ENCODE measurements at places on chromosomes 4 and X.

GRCh38 chr4:185840201-185840600 is 28.2 kb upstream of the SORBS2 start:
- DNase-seq: no peak

GRCh38 chr4:52407545-52407944 is 251.6 kb downstream of the USP46 start:
- DNase-seq: no peak

DNA sequence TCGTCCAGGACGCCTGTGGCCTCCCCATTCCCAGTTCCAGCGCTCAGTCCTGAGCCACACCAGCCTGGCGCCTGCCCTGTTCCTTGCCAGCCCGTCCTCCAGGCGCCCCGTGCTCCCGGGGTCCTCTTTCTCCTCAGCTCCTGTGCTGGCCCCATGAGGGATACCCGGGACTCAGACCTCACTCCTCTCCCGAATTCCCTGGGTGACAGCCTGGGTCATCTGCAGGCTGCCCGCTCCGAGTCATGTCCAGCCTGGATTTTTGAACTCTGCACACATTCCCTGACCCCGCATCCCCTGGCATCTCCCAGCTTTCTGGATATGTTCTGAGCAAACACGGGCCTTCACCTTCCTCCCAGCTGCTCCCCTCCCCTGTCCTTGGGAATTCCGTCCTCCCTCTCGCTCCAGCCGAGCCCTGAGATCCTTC is 14.9 kb upstream of the ADD1 start:
- no peak for DNase-seq

DNA sequence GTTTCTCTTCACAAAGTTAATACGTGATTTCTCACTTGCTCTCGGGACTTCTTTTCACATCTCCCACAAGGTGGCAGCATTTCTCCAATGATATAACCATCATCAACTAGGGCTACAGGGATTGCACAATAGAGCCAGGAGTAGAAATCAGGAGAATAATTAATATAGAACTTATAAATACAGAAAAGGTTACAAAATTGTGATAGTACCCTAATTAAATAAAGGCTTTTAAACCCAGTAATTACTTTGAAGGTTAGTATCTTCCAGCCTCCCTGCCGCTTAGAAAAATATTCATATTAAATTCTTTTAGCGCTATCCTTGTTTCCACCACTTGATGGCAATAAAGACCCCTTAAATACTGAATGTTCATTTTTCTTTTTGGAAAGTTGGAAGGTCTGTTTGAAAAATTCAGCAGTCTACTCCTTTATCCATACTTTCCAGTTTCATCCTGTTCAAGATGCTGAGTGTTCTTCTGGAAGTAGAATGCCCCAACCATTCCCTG is 65.8 kb downstream of the RASGEF1B start:
- no peak for DNase-seq

DNA sequence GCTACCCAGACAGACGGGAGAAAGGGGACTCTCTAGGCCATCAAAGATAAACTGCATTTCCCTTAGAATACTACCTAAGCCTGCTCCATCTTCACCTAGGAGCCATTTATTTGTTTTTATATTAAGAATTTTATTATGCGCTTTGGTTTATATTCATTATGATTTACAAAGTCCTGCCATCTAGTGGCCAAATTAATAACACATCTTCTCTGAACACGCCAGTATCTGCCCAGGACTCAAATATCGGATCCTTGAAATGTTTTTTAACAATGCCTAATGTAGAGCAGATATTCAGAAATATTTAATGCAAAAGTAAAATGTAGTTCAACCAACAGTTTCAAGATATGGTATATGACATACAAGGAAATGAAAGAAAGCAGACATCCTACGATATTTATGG is 20.8 kb upstream of the PRPS2 start:
- no peak for DNase-seq

DNA sequence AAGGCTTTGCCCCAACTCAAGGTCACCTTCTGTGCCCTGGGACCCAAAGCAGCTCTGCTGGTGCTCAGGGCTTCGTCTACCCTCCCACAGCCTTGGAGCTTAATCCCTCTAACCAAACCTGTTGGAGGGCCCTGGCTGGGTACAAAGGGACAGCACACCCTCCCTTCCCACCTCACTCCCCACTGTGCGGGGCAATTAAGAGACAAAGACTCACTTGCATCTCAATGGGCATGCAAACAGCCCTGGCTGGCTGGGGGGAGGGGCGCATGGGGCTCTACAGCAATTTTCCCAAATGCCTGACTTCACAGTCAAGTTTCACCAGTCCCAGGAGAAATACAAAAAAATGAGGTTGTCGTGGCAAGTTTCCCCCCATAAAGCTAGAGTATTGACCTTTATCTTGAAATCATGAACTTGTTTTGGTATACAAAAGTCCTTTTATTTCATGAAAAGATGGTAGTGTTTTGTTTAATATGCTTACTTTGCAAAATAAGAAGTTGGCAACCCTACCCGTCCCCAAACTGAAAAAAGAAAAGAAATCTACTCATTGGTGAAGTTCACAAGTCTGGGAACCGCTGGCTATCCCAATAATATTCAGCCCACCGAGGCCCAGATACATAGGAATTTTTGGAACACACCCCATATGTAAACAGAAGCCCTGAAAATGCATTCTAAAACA is 4.1 kb upstream of the CD99L2 start:
- DNase-seq: no peak

DNA sequence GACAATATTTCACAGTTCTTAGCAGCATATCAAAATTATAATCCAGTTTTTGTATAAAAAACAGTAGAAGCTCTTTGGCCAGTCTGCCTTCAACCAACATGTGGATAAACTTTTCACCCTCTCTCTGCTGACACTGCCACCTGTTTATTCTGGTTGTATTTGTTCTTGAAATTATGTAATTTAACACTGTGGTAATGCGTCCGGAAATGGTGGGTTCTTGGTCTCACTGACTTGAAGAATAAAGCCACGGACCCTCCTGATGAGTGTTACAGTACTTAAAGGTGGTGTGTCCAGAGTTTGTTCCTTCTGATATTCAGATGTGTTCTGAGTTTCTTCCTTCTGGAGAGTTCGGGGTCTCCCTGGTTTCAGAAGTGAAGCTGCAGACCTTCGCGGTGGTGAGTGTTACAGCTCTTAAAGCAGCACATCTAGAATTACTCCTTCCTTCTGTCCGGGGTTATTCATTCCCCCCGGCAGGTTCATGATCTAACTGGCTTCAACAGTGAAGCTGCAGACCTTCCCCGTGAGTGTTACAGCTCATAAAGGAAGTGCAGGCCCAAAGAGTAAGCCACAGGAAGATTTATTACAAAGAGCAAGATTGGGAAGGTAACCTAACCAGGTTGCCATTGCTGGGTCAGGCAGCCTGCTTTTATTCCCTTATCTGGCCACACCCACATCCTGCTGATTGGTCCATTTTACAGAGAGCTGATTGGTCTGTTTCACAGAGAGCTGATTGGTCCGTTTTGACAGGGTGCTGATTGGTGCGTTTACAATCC is 15.7 kb downstream of the FAM184B start:
- DNase-seq: no peak

DNA sequence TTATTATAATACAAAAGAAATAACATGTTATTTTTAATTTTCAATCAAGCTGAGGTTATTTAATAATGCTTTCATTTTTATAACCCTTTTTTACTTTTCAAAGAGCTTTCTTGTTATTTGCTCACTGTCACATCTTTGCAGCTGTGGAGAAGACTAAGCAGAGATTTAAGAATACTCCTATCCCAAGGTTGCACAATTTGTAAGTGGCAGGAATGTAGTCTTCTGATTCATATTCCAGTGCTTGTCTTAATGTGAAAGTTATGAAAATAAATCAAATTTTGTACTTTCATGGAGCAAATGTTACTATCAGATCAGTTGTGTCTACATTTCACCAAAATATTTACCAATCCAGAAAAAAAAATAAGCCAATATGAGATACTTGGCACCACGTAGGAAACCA is 86.6 kb downstream of the DDIT4L start:
- no peak for DNase-seq

GRCh38 chrX:42531441-42531840 is 246.5 kb downstream of the PPP1R2C start:
- no peak for DNase-seq

GRCh38 chr4:150164956-150165629 is 86.8 kb downstream of the DCLK2 start:
- DNase-seq: no peak

- DNase-seq: no peak
Measured at GRCh38 chr4:164734484-164734883, 19.4 kb upstream of the SMIM31 start.

DNA sequence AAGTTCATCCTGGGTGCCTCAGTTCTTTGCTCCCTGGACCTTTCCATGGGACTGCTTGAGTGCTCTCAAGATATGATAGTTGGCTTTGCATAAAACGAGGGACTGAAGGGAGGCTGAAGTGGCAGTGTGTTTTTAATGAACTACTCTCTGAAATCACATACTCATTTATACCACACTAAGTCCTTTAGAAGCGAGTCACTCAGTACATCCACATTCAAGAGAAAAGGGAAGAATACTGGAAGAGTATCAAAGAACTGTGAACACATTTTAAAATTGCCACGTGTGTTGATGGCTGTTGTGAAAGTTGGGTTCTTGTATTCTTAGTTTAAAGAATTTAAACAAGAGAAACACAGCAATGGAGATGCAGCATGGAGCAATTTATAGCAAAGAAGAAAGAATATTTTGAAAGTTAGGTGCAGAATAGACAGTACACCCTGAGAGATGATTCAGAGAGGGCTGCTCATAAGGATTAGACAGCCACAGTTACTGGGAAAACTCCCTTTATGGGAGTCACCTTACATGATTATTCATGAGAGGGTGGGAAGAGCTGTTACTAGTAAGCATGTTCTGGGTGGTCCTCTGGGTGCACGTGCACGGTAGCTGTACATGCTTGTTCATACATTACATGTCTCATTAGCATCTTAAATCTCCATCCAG is 380.7 kb downstream of the ADGRL3 start:
- DNase-seq: no peak

- DNase-seq: no peak
Measured at GRCh38 chr4:14196131-14196530, 568.6 kb upstream of the BOD1L1 start.

- DNase-seq: no peak
Measured at GRCh38 chrX:40685362-40685918, 38.1 kb upstream of the CXorf38 start.

DNA sequence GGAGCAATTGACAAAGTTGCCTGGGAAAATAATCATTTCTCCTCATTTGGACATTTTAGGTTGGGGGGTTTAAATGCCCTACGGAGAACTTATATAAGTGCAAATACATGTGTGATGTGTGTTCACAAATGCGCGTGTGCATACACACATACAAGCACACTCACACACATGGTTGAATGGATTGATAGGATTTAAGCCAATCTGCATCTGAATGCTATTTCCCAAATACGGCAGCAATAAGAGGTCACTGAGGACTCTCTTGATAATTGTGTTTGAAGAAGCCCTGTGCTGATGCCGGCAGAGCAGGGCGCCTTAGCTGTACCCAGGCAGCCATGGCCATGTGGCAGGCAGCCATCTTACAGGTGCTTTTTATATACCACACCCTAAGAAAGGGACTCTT is 165.3 kb upstream of the LEF1 start:
- no peak for DNase-seq

DNA sequence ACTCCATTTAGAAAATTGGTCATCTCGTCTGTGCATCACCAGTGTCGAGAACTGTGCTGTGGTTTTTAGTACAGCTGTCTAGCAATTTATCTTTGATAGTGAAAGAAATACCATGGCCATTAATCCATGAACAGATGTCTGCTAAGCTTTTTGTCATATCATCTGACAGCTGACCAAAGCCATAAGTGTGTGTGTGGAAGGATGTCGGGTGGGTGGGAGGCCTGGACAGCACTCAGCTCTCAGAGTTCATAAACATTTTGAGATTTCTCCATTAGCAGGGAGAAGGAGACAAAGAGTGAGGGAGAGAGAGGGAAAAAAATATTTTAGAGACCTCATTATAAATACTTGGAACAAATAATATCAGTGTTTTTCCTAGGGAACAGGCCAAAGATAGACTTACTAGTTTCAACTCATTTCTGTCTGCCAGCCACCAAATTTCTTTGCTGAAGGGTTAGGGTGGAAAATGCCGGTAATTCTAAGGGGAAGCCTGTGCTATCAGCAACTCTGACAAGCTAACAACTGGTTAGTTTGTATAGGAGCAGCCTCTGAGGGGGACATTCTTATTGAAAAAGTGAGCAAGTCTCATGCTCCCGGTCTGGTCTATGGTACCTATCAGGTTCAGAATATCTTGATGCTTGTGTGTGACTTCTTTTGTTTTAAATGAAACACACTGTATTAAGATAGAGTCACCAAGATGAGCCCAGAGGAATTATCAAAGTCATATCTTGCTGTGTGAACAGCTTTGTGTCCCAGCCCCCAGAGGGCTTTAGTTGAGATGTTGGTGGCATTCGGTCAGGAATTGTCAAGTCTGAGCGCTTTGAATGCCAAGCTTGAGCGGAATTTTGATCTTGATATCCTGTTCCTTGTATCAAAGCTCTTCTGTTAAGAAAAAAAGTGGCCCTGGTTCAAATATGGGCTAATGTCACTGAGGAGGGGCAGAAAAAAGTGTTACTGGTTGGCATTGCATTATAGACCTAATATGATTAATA is 41.9 kb upstream of the PDLIM3 start:
- no peak for DNase-seq
